ENCODE measurements at places on chromosomes 1 and 21.

GRCh38 chr1:53145942-53146708, 3.7 kb upstream of the SLC1A7 start:
- no peaks in the 10 kb centered on the region for H3K36me3 ChIP-seq
- H3K4me3 ChIP-seq, result no peak overlapping the region
- H3K27ac ChIP-seq, result no peak overlapping the region
- no peaks in the 10 kb centered on the region for H3K27me3 ChIP-seq
- DNase-seq, result no peak
- H3K4me1 ChIP-seq, result no peaks in the 10 kb centered on the region

GRCh38 chr1:62282909-62283755, 36.1 kb downstream of the KANK4 start:
- no peaks in the 10 kb centered on the region for H3K36me3 ChIP-seq
- H3K4me3 ChIP-seq, result no peak overlapping the region
- no peak for DNase-seq
- H3K4me1 ChIP-seq, result no peaks in the 10 kb centered on the region

DNA sequence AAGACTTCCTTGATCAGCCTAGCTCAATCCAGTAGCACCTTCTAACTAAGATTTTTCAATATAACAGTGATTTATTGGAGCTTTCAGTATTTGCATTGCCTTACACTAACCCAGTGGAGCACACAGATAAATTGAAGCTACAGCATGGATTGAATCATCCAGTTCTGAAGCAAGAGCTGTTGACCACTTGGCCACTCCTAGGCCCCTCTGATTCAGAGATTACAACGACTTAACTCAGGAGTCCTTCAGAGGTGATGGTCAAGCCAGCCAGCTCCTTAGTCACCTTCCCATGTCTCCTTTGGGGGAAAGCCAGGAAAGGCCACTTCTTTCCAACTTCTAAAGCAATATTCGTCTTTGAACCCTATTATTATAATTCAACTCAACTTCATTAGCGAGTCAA, 151.8 kb downstream of the TENT5C start:
- no peak overlapping the region for H3K4me3 ChIP-seq
- H3K27ac ChIP-seq, result no peak overlapping the region

- no peaks in the 10 kb centered on the region for H3K27me3 ChIP-seq
- peaks cover 34% of the 10 kb centered on the region for H3K36me3 ChIP-seq
- no peak overlapping the region for H3K27ac ChIP-seq
- no peak overlapping the region for H3K4me3 ChIP-seq
- no peak for DNase-seq
Observed at GRCh38 chr1:46557403-46557802, 6.0 kb upstream of the KNCN start.

- H3K27me3 ChIP-seq, result no peaks in the 10 kb centered on the region
- H3K4me1 ChIP-seq, result no peaks in the 10 kb centered on the region
- no peaks in the 10 kb centered on the region for H3K36me3 ChIP-seq
- H3K27ac ChIP-seq, result peak overlapping the region; percentile 52
- H3K4me3 ChIP-seq, result peak overlapping the region; percentile 42
- no peak for DNase-seq
Observed at GRCh38 chr21:16117851-16118590, 388.2 kb downstream of the USP25 start.

GRCh38 chr1:12450090-12450755, 167.8 kb downstream of the DHRS3 start:
- H3K4me3 ChIP-seq, result no peak overlapping the region
- H3K27me3 ChIP-seq, result no peaks in the 10 kb centered on the region
- H3K36me3 ChIP-seq, result no peaks in the 10 kb centered on the region
- peaks cover 92% of the 10 kb centered on the region for H3K4me1 ChIP-seq

GRCh38 chr21:38244885-38245869, 11.6 kb upstream of the KCNJ15 start:
- H3K27me3 ChIP-seq, result no peaks in the 10 kb centered on the region
- H3K4me1 ChIP-seq, result no peaks in the 10 kb centered on the region

DNA sequence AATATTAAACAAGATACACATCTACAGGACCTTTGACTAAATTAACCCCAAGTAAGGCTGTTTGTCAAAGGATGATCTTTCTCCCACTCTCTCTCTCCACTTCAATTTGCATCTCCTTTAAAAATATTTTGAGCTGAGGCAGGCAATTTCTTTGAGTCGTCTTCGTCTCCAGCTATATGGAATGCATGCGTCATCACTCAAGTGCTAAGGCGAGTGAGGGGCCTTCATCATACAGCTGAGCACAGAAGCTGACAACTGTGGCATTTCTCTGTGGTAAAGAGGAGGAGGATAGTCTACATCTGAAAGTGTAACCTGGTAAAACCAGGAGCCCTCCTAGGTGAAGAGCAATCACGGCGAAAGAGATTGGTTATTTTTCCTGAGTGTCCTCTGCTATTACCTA, 7.6 kb downstream of the EPHX4 start:
- no peaks in the 10 kb centered on the region for H3K36me3 ChIP-seq
- no peak overlapping the region for H3K27ac ChIP-seq
- no peaks in the 10 kb centered on the region for H3K27me3 ChIP-seq
- H3K4me3 ChIP-seq, result no peak overlapping the region
- no peaks in the 10 kb centered on the region for H3K4me1 ChIP-seq
- no peak for DNase-seq

GRCh38 chr1:115713906-115714305, 54.6 kb downstream of the CASQ2 start:
- no peak overlapping the region for H3K4me3 ChIP-seq
- no peaks in the 10 kb centered on the region for H3K4me1 ChIP-seq
- no peaks in the 10 kb centered on the region for H3K27me3 ChIP-seq
- no peak overlapping the region for H3K27ac ChIP-seq
- no peak for DNase-seq
- H3K36me3 ChIP-seq, result no peaks in the 10 kb centered on the region

- no peaks in the 10 kb centered on the region for H3K36me3 ChIP-seq
- peaks cover under 1% of the 10 kb centered on the region for H3K4me1 ChIP-seq
- H3K27ac ChIP-seq, result no peak overlapping the region
- no peak overlapping the region for H3K4me3 ChIP-seq
- peaks cover 12% of the 10 kb centered on the region for H3K27me3 ChIP-seq
- DNase-seq, result no peak
Observed at GRCh38 chr1:155179112-155180031, 5.7 kb downstream of the TRIM46 start.

DNA sequence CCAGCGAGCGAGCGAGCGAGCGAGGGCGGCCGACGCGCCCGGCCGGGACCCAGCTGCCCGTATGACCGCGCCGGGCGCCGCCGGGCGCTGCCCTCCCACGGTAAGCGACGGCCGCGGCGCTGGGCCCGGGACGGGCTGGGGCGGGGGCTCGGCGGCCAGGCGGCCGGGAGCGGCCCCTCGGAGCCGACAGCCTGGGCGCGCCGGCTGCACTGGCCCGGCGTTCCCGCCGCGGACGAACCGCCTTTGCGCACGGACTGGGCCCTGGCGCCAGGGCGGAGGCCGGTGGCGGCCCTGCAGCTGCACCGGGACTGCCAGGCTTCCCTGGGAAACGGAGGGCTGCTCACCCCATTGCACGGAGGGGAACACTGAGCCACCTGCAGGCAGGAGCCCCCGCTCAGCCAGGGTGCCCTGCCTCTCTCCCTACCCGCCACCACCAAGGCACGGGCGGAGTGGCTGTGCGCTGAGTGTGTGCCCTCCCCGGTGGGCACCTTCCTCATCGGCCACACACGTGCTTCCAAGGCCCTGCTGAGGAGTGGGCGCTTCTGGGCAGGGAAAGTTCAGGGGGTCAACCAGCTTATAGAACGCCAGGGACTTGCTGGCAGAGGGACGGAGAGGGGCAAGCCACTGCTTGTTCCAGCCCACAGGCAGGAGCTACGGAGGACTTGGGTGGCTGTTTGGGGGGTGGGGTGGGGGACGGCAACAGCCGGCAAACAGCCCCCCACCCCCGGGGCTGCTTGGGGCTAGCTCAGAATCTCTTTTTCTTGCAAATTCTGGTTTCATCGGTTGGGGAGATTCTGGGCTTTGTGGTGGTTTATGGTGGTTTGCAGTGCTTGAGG, 532 bp downstream of the CSF1 start:
- peak overlapping the region; percentile 81 for H3K27ac ChIP-seq
- H3K36me3 ChIP-seq, result no peaks in the 10 kb centered on the region
- no peaks in the 10 kb centered on the region for H3K27me3 ChIP-seq
- H3K4me3 ChIP-seq, result peak overlapping the region; percentile 64
- DNase-seq, result no peak
- peaks cover 40% of the 10 kb centered on the region for H3K4me1 ChIP-seq

DNA sequence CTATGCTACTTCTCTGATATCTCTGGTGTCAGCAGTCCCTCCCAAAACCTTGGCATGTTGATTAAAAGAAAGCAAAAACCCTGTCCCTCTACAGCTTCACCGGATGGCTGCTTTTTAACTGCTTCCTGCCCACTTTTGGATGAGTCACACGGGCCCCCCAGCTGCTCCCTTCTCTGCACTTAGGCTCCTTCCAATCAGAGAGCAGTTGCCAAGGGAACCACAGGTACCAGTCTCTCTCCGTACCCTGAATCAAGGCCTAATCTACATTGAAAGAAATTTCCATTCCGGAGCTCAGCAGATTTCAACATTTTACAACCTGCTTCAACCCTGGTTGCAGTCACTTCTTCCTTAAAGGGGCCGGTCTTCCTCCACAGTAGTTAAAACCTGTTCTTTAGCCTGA, 70.6 kb upstream of the GJB5 start:
- no peak for DNase-seq
- peaks cover 2% of the 10 kb centered on the region for H3K27me3 ChIP-seq
- no peak overlapping the region for H3K4me3 ChIP-seq
- no peaks in the 10 kb centered on the region for H3K36me3 ChIP-seq
- no peaks in the 10 kb centered on the region for H3K4me1 ChIP-seq

DNA sequence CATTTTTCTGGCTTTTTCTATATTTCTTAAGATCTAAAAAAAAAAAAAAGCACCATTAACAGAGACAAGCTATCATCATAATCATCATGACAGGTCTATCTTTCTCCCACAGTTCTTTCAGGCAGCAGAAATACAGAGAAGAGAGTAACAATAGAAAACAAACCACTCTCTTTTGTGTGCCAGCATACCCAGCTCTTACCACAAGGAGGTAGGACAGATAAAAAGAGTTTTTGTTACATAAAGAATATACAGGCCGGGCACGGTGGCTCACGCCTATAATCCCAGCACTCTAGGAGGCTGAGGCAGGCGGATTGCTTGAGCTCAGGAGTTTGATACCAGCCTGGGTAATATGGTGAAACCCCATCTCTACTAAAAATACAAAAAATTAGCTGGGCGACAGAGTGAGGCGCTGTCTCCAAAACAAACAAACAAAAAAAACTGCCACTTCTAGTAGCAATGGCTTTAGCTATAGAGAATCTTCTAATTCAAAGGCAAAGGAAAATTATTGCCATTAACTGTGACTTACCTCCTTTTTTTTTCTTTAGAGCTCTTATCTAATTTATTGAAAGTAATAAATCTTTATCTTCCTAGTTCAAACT, 39.7 kb downstream of the ANKRD13C start:
- no peaks in the 10 kb centered on the region for H3K27me3 ChIP-seq
- H3K27ac ChIP-seq, result no peak overlapping the region
- no peak for DNase-seq
- peaks cover 10% of the 10 kb centered on the region for H3K36me3 ChIP-seq
- H3K4me3 ChIP-seq, result no peak overlapping the region

GRCh38 chr21:42567214-42567555, 53.5 kb downstream of the SLC37A1 start:
- no peak overlapping the region for H3K27ac ChIP-seq
- H3K4me3 ChIP-seq, result no peak overlapping the region
- no peaks in the 10 kb centered on the region for H3K27me3 ChIP-seq
- no peaks in the 10 kb centered on the region for H3K36me3 ChIP-seq
- H3K4me1 ChIP-seq, result no peaks in the 10 kb centered on the region
- no peak for DNase-seq

GRCh38 chr1:196403803-196404690, 204.2 kb downstream of the KCNT2 start:
- no peak overlapping the region for H3K4me3 ChIP-seq
- H3K36me3 ChIP-seq, result no peaks in the 10 kb centered on the region
- DNase-seq, result no peak
- H3K27ac ChIP-seq, result no peak overlapping the region

DNA sequence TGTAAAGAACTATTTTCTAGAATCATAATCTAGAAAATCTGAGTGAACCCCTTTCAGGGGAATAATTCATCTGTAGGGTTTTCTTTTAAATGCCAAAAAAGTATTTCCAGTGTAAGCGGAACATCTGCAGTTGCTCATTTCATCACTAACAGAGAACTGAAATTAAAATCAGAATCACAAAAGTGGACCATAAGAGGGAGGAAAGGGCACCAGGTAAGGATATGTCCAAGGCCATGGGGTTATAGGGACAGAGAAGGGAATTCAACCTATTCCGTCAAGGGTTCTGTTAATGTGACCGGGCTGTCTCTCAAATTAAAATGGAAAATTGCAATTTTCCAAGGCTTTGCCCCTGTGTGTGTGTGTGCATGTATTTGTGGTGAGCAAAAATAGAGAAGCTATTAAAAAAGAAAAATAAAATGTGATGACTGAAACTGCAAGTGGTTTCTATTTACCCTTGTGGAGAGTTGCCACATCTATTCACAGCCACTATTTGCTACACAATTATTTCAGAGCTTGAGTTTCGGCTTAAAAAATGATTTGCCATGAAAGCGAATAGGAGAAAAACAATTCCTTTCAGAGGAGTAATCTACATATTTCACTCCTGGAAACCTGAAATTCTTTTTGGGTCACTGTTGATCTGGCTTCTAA, 53.1 kb downstream of the APP start:
- no peak overlapping the region for H3K4me3 ChIP-seq
- H3K27me3 ChIP-seq, result no peaks in the 10 kb centered on the region
- peak overlapping the region; percentile 64 for H3K27ac ChIP-seq
- no peaks in the 10 kb centered on the region for H3K36me3 ChIP-seq
- peaks cover 6% of the 10 kb centered on the region for H3K4me1 ChIP-seq
- no peak for DNase-seq

DNA sequence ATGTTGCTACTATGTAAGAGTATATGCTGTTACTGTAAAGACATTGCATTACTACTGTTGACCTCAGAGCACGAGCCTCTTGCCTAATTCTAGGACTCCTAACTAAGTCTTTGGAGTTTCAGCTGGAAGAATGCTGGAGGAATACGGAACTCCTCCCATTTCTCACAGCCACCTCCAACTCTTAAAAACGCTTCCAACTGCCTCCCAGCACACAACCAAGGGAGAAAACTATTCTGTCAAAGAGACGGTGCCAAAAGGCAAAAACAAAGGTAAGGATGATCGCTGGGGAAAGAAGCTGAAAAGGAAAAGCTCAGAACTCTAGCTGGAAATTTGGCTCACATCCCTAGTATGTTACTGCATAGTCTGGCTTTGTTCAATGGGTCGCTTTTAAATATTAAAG, at the start of gene FMO2:
TSS of gene FMO2 (plus strand) at position 210 of the 400 bp plus-strand sequence. CDS start 414 bp downstream, outside the sequence.
- no peak for DNase-seq
- no peaks in the 10 kb centered on the region for H3K27me3 ChIP-seq
- no peaks in the 10 kb centered on the region for H3K36me3 ChIP-seq

- H3K36me3 ChIP-seq, result no peaks in the 10 kb centered on the region
- H3K27ac ChIP-seq, result peak overlapping the region; percentile 60
- no peaks in the 10 kb centered on the region for H3K4me1 ChIP-seq
- peak overlapping the region; percentile 60 for H3K4me3 ChIP-seq
- DNase-seq, result no peak
- no peaks in the 10 kb centered on the region for H3K27me3 ChIP-seq
Observed at GRCh38 chr1:203486618-203487370, 7.2 kb upstream of the OPTC start.

- no peaks in the 10 kb centered on the region for H3K36me3 ChIP-seq
- H3K4me1 ChIP-seq, result no peaks in the 10 kb centered on the region
- H3K27ac ChIP-seq, result no peak overlapping the region
- no peaks in the 10 kb centered on the region for H3K27me3 ChIP-seq
- H3K4me3 ChIP-seq, result no peak overlapping the region
Observed at GRCh38 chr21:27132266-27132665, 165.4 kb upstream of the ADAMTS5 start.
